Activated CD8-positive, alpha-beta memory T cell treated with anti-CD3 and anti-CD28 coated beads for 4 hours (primary cell): ENCODE measurements at places on chromosomes 16 and 17.

GRCh38 chr16:12061336-12062055 is 85.0 kb downstream of the SNX29 start:
- DNase-seq, result no peak

GRCh38 chr16:13923703-13924298 is 3.8 kb downstream of the ERCC4 start:
- no peak for DNase-seq

DNA sequence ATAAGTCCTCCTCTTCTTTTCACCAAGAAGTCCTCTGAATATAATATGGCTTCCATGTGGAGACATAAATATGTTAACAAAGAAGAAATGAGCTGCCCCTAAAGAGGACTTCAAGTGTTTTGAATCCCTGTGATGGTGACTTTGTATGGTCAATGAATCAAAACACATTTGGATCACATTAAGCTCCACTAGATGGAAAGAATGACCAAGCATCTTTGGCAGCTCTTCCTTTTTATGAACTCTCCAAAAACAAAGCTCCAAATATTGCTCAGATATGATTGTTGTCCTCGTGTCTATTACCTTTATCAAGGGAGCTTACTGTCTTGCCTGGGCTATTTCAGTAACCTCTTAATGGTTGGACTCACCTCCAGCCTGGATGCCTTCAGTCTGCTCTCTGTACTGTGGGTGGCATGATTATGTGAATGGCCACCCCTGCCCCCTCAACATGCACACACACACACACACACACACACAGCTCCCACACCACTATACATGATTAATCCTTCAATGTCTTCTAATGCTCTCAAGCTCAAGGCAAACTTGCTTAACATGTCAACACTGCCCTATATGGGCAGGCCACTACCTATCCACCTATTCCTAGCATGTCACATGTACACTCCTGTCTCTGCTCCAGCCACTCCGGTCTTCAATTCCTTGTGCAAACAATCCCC is 346.6 kb upstream of the SALL1 start:
- no peak for DNase-seq

GRCh38 chr17:56785405-56785804 is 48.3 kb downstream of the C17orf67 start:
- DNase-seq, result no peak

GRCh38 chr16:22318690-22319358 is 21.6 kb downstream of the POLR3E start:
- peak; percentile 21 for DNase-seq

DNA sequence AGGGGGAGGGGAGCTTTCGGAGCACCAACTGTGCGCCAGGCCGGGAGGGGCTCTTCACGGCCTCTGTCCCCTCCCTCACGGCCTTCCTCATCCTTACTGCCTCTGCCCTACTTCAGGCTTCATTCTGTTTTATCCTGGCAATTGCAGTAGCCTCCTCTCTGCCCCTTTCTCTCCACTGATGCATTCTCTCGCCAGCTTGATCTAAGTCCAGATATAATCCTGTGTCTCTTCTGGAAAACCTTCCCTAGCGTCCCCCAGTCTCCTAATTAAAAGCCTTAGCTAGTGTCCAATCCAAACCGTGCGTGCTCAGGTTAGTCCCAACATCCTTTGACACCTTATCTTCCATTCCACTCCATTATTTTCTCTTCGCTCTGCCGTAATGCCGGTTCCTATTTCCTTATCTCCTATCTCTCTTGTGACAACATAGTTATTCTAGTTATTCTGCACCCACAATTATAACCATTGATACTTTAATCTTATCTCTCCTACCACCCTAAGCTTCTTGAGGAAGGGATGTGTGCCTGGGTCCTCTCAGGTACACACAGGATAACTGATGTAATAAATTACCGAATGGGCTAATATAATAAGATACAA is 869 bp downstream of the ZNF48 start:
- DNase-seq, result no peak

DNA sequence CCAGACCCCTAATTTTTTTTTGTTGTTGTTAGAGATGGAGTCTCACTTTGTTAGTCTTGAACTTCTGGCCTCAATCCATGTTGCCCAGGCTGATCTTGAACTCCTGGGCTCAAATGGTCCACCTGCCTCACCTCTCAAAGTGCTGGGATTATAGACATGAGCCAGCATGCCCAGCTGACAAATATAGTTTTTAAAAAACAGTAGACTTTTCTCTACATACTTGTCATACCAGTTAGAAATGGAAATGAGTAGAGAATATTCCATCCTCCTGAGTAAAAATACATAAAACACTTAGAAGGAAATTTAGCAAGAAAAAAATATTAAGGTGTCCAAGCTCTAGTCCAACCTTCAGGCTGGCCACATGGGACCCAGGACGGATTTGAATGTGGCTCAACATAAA is 21.4 kb downstream of the C16orf78 start:
- DNase-seq, result no peak

DNA sequence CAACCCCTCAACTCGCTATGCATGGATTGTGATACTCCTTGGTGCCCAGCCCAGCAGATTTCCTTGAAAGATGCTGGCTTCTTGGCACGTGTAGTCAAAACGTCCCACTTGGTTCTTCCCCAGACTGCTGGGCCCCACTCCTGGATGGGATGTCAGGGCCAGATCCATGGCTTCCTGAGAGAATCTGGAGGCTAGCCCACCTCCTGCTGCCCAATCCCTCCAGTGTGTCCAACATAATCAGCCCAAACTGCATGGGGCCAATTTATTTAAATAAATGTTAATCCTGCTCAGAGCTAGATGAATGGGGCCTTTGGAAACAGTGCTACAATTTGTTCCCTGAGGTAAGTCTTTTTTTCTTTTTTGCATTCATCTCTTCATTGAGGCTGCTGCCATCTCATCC is 49.4 kb downstream of the WSB1 start:
- no peak for DNase-seq
